CD4-positive, alpha-beta T cell treated with Interleukin-17A for 1 hour (primary cell): ENCODE measurements at places on chromosomes 11 and 22.

- no peak for DNase-seq
These were observed 8.0 kb upstream of the FERMT3 start for GRCh38 chr11:64198511-64198910.

GRCh38 chr11:95154514-95154913, 64.9 kb downstream of the ENDOD1 start:
- DNase-seq, result peak; percentile 80

DNA sequence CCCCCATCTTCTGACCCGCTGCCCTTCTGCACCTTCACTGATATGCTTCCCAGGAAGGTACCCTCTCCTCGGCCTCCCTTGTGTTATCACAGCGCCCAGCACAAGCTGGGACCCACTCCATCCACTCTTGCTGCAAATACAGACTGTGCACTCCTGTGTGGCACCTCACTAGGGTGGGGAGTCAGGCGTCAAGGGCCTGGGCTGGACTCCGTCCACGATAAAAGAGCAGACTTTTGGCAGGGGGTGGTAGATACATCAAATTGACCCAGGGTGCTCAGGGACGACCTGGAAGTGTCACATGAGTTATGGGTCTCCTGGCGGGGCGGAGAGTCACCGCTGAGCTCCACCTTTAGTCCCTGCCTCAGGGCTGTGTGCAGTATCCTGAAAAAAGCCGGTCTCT, 908 bp downstream of the TRPM5 start:
- DNase-seq, result no peak

DNA sequence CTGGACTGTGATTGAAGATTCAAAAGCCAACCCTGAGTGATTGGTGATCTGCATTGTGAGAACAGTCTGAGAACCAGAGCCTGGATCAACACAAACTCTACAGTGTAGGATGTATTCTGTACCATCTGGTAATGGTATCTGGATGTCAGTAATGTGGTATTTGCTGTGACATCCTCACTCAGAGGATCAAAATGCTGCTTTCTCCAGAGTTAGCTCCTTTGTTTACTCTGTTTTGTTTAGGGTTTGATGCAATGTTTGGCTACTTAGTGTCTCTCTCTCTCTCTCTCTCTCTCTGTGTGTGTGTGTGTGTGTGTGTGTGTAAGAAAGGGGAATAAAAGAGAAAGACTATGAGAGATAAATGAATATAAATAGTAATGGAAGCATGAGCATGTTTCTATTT, 24.3 kb downstream of the CASP4 start:
- DNase-seq, result no peak

- DNase-seq, result no peak
These were observed 34.2 kb upstream of the CACNG2 start for GRCh38 chr22:36737776-36738175.

GRCh38 chr22:22486132-22486899, 22.2 kb downstream of the ZNF280B start:
- no peak for DNase-seq
